ENCODE measurements at places on chromosomes 7 and 10.

GRCh38 chr7:117140921-117141320 lies 181.9 kb downstream of the WNT2 start:
- no peak for DNase-seq

DNA sequence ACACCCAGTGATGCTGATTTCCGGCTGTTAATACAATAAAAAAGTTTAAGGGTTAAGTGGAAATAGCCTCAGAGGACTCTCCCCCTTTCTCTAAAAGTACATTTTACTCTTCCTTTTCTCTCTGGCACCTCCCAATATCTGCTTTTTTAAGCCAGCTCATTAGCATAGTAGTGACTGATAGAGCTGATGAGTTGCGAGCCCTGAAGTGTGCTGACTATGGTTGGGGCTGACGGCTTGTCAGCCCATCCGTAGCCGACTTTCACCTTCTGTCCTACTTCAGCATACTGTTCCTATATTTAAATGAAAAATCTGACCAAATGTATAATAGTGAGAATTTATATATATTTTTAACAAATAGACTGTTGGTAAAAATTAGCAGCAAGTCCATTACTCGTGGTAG lies 80.0 kb downstream of the SHH start:
- no peak for DNase-seq

- DNase-seq: no peak
Measured at GRCh38 chr10:125152450-125153368, 7.7 kb downstream of the CTBP2 start.

DNA sequence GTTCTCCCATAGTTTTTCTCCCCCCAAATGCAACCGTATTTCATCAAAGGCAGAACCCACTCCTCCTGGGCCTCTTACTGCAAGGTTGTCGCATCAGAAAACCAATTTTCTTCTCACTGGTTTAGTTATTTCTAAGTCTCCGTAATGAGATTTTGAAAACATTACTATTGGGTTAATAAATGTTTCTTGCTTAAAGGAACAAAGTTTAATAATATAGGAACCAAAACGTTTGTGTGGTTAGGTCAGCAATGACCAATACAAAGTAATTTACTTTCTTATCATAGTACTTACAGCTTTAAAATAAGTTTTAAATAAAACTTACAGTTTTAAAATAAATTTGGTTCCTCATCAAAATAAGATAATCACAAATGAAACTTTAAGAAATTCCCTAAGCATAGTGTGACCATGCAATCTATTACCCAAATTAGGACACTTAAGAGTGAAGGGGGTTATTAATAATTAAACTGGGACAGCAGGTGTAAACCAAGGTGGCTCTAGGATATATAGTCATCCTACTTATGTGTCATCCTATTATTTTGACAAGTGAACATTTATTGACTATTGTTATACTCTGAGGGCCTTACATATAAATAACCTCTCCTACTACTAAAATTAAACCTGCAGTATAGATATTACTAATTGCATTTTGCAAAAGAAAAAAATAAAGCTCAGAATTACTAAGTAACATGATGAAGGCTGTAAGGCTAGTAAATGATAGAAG lies 415.4 kb upstream of the LRRN3 start:
- DNase-seq: no peak
